ENCODE measurements at places on chromosomes 11 and 22.

- DNase-seq: peak; percentile 76
Measured at GRCh38 chr11:118434553-118435289, 1.6 kb upstream of the KMT2A start.

DNA sequence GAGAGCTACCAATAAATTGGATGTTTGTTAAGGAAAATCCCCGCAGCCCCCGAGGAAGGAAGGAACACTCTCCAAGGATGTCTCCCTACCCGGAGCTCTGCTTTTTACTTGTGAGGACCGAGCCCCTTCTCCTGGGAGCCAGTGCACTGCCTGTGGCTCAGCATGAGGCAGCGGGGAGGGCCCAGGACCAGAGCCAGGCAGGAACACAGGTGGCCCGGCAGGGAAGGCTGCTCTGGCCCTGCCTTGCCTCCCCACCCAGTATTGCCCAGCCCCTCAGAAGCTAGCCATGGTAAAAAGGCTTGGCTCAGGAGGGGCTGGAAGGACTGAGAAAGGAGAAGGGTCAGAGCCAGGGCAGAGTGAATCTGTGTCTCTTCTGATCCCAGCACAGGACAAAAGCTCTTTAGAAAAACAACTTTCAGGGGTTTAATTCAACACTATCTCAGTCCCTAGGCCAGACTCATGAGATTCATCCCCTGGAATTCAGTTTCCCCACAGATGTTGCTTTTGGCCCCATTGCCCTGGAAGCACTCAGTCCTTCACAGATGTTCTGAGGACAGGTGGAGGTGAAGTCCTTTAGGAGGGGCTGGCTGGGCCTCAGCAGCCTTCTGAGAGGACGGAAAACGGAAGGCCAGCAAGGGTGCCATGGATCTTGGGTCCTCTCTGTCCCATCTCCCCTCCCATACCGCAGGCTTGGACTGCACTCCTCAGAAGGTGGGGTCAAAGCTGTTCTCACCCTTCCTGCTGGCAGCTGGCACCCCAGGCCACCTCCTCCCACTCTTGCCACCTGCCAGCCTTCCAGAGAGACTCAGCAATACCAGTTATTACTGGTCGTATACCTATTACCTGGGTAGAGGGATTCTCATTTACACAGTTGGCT, 318.9 kb downstream of the NTM start:
- DNase-seq: no peak

DNA sequence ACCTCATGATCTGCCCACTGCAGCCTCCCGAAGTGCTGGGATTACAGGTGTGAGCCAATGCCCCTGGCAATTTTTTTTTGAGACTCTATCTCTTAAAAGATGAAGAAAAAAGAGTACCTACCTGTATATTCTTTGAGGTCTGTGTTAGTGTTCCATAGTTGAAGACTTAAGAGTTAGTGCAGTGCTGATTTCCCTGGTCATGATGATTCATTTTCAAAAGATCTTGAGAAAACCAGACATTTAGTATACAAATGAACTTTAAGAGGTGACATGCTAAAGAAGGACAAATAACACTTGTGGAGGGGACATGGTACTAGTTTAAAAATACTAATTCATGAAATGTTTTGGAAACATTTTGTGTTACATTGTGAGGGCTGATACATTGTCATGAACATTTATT, 17.7 kb downstream of the CBL start:
- DNase-seq: no peak

- DNase-seq: no peak
Measured at GRCh38 chr11:104275992-104276391, 112.0 kb upstream of the PDGFD start.

GRCh38 chr11:35316161-35316560, 103.2 kb downstream of the SLC1A2 start:
- DNase-seq: no peak

DNA sequence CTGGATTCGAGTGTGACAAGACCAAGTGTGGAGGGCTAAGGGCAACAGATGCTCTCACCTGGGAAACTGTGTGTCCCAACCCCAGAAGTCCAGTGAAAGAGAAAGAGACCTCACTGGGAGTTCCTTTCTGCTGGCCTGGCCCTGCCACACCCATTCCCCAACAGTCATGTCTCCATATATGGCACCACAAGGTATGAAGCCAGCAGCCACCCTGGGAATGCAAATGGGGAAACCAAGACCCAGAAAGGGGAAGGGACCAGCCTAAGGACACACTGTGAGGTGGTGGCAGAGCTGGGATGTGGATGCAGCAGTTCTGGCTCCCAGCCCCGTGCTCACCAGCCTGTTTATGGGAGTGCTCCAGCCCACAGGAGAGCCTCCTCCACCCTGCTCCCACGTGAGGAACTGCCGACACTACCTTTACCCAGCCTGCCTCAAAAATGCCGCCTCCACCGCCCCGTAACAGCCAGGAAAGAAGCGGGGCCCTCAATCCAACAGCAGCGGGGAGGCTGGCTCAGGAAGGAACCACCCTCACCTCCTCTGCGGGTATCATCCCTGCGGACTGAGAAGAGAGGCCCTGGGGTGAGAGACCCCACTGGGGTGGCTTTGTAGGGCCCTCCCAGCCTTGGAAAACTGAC, 12.6 kb downstream of the LMO1 start:
- DNase-seq: no peak

DNA sequence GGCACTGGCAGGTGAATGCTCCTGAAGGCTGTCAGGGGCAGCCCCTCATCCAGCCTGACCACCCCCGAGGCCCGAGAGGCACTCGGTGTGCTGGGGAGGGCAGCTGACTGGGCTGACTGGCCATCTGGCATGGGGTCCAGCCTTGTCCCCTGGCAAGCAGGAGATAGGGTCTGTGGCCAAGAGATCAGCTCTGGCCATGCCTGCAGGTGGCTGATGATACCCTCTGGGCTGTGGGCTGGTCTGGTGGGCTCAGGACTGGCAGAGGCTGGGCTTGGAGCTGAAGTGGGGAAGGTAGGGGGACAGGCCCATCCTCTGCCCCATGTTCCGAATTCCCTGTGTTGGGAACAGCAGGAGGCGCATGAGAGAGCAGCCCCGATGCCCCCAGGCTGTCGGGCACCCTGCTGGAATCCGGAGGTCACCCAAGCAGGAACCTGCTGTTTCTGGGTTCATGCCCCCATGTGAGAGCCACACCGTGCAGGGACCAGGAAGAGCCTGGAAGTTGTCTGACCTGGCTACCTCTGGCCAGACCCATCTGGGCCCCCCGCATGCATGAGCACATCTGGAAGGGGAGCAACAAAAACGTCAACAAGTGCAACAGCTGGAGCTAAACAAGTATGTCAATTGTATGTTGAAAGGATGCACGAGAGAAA, 527.0 kb downstream of the TBC1D22A start:
- DNase-seq: no peak

DNA sequence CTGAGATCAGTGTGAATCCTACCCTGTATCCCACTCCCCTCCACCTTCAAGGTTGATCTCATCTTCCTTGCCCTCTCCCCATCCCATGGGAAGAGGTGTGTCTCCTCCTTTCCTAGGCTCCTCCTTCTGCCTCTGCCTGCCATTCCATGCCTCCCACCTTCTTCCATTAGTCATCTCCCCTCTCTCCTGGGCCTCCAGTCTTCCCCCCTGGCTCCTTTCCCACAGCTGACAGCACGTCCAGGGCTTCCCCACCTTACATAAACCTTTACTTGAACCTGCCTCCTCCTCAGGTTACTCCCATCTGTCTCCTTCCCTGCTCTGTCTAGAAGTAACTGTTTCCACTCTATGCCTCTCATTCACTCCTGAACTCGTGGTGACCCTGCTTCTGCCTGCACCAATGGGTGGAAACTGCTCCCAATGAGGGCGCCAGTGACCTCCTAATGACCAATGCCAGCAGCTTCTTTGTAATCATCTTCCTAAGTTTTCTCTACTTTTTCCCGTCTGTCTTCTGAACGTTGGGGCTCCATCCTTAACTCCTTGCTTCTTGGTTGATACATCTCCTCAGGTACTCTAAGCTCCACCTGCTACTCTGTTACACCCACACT, 266.9 kb upstream of the NARS2 start:
- no peak for DNase-seq

DNA sequence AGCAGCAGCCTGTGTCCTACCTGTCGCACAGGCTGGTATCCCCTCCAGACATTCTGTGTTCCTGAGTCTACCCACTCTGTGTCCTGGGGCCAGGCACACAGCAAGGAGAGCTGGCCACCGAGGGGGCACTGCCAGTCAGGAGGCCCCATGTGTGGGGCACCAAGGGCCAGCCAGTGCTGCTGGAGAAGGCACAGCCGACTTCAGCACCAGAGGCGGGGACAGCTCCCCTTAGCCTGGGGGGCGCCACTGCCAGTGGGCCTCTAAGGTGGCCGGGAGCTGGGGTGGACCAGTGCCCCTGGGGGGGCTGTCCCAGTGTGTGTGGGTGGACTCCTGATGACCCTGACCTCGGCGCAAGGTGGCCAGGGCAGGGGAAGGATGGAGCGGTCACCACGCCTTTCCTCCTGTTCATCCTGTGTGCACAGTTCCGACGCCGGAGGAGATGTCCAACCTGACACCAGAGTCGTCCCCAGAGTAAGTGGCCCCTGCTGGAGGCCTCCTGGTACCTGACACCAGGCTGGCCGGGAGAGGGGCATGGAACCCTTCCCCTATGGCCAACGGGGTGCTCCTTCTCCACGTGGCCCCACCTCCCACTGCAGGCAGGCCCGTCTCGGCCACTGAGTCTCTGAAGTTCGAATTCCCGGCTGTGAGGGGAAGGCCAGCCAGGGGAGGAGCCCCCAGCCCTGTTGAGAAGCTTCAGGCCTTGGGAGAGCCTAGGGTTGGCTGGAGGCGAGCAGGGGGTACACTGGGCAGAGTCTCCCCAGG, 35.4 kb downstream of the MOB2 start:
- DNase-seq: no peak

GRCh38 chr11:77046060-77046501, 11.9 kb downstream of the B3GNT6 start:
- DNase-seq: no peak

DNA sequence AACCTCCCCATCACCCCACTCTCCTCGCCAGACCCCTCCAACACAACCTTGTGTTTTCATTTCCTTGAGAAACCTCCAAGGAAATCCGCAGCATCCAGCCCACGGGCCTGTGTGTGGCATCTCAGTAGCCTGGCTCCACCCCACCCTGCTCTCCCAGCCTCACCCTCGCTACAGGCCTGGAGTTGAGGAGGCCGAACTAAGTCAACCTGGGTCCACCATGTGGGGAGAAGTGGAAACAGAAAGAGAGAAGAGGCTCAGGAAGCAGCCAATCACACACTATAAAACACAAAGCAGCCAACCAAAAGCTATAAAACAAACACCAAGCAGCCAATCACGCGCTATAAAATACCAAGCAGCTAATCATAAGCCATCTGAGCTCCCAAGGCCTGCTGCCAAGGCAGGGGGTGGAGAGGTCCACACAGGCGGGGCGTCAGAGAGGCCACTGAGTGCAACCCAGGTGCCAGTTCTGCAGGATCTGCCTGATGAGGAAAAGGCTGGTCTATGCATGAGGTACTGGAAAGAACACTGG, 72.0 kb downstream of the MICAL3 start:
- no peak for DNase-seq

GRCh38 chr22:26756675-26757293, 99.4 kb downstream of the MIAT start:
- peak; percentile 76 for DNase-seq

GRCh38 chr22:19864538-19865106, 9.9 kb upstream of the GNB1L start:
- DNase-seq: no peak

GRCh38 chr11:16242806-16243205, 113.5 kb downstream of the SOX6 start:
- DNase-seq: no peak

- no peak for DNase-seq
Measured at GRCh38 chr11:61037441-61038093, 64.7 kb upstream of the CD5 start.

DNA sequence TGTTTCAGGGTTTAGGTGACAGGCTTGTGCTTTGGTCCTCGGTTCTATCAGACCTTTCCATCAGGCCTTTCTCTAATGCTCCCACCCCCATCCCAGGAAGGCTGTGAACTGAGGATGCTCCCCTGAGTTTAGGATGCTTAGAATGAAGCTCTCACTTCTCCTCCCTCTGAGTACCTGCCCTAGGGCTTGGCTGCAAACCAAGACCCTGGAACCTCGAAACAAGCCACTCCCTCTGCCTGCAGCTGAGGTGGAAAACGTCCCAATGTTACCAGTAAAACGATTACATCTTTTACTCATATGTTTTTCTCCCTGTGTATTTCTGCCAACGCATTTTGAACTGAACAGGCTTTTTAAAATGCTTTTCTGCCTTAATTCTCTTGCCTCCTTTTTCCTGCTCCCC, 54.5 kb upstream of the BMAL1 start:
- DNase-seq: no peak

GRCh38 chr11:3826721-3827120, 14.0 kb downstream of the RHOG start:
- DNase-seq: peak; percentile 94

GRCh38 chr11:121618516-121618915, 165.7 kb upstream of the SORL1-AS1 start:
- DNase-seq: no peak

- no peak for DNase-seq
Measured at GRCh38 chr11:65613091-65613928, 711 bp downstream of the MAP3K11 start.

DNA sequence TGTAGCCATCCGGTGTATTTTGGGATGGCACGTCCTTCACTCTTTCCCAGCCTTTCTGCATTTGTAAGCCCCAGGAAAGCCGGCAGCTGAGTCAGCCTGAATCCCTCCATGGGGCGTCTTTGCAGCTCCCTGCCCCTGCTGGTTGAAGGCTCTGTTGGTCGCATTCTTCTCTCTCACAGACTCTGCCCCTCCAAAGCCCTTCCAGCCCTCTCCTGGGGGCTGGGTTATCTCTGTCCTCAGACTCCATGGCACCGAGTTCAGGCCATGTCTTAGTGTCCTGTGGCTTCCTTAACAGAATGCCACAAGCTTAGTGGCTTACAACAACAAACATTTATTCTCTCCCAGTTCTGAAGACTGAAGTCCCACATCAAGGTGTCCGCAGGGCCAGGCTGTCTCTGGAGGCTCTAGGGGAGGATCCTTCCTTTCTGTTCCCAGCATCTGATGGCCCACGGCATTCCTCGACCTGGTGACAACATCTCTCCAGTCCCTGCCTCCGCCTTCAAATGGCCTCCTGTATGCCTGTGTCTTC, 62.2 kb downstream of the BCR start:
- DNase-seq: no peak
